SK-MEL-5 (cell line): ENCODE measurements at places on chromosomes 12 and 14.

GRCh38 chr12:88437226-88437625 lies 143.0 kb downstream of the KITLG start:
- DNase-seq, result no peak

DNA sequence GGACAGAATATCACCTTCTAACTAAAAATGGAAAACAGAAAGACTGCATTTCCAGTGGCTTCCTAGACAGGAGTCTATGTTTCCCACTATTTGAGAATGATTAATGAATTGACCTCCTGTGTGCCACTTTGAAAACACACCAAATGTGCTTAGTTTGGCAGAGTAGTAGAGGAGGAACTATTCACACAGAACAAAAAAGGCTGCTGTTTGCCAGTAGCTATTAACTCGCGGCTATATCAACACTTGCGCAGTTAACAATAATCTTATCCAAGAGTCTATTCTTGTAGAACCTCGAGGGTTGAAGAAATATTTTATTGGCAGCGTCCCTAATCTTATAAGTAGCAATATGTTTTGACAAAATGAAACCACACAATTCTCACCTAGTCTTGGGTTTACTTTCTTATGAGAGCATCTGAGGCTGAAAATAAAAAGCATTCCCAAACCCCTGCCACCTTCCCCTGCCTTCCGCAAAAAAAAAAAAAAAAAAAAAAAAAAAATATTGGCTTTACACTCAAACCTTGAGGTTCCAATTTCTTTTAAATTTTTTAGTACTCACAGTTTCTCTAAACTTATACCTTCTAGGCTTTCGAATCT lies 127.3 kb upstream of the FLRT2 start:
- peak; percentile 79 for DNase-seq

GRCh38 chr14:106013879-106014376 lies 487.5 kb downstream of the TMEM121 start:
- no peak for DNase-seq

DNA sequence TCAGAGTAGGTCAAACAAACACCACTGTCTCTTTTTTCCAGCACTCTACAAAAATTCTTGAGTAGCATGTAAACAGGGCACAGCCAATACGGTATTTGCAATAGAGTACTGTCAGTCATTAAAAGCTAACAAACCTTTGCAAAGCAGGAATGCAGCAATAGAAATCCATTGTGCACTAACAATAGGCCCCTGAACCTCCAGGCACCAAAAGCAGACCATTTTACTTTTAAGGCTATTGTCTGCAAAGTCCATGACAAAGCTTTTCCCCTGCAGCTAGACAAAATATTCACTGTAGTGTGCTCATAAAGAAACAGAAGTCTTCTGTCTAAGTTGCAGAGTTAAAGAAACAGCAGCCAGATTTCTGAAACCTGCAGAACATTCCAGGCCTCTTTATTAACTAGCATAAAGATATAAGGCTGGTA lies 191.9 kb downstream of the SOX5 start:
- peak; percentile 80 for DNase-seq

DNA sequence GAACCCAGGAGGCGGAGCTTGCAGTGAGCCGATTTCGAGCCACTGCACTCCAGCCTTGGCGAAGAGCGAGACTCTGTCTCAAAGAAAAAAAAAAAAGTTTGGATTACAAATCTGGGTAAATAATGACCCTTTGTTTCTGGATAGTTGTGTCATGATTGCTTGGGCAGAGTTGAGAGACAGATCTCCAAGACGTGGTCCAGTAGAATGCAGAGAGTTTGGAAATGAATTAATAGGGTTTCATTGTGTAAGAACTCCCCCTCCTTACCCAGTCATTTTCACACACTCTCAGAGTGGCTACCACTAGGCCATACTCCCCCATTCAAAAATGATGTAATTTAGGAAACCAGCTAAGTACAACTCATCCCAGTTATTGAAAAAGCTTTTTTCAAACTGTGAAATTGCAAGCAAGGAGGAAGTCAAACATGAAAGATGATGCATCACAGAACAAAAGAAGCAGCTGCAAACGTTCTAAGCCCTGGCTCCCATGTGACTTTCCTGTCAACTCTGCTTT lies 1331.9 kb downstream of the AACS start:
- DNase-seq, result peak; percentile 51

GRCh38 chr14:23009939-23010726 lies at the start of gene C14orf93:
TSS of gene C14orf93 (minus strand) at chr14:23010143. CDS start at chr14:22999023, 11,120 bp downstream.
- peak; percentile 66 for DNase-seq

DNA sequence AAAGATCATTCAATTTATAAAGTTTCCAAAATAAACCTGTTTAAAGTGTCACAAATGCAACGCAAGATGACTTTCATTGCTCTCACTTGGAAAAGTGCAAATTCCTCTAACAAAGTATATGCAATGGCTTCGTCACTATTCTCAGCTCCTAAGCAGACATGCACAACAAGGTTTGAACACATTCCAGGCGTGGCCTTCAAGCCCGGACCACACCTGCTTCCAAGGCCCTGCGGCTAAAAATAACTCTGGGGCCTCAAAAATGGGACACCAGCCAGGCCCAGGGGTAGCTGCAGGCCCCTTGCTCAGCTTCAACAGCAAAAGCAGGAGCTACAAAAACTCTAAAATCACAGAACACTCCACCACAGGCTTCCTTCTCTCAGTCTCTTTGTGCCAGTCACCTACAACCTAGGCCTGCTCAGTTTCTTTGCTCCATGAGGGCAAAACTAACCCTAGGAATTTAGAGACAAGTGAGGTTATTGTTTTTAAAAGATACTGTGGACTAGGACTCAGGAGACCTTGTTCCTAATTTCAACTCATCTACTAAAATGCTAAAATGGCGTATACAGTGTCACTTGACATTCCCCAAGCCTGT lies 29.3 kb downstream of the DUSP16 start:
- DNase-seq, result no peak

- DNase-seq, result no peak
These were observed 16.5 kb downstream of the PUS7L start for GRCh38 chr12:43742106-43742505.

GRCh38 chr12:112924986-112925385 lies 13.3 kb upstream of the OAS3 start:
- DNase-seq, result no peak

DNA sequence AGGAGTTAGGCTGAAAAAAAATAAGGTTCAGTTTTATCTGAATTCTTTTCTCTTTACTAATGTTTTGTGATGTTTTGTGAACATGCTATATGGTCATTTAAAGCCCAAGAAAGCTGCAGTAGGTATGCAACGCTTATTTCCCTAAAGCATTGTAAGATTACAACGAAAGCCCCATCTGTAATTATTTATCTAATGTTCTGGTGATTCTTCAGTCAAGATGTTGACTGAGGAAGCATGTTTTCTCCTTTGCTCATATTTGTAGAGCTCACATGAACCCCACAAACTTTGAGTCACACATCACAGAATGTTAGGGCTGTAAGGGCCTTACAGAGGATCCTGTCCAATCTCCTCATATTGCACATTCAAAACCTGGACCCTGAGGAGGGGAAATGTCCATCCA lies 3.2 kb upstream of the TUBA1C start:
- DNase-seq, result no peak

DNA sequence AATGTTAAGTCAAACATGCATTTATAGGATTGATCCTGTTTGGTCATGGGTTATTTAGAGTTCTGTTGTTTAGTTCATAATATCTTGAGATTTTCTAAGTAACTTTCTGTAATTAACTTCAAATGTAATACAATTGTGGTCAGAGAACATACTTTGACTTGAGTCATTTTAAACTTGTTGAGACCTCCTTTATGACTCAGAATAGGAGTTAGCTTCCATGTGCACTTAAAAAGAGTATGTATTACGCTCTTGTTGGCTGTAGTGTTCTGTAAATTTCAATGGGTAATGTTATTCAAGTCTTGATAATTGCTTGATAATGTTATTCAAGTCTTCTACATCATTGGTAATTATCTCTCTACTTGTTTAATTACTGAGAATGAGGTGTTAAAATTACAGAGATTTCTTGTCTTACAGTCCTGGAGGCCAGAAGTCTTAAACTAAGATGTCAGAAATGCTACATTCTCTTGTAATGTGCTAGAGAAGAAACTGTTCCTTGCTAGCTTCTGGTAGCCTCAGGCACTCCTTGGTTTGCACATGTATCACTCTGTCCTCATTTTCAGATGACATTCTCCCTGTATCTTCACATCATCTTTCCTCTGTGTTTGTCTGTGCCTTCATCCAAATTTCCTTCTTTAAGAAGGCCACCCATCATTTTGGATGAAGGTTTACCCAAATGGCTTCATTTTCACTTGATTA lies 197.3 kb downstream of the TMTC3 start:
- DNase-seq, result no peak

- no peak for DNase-seq
These were observed 2.9 kb downstream of the HEBP1 start for GRCh38 chr12:12997156-12997555.

DNA sequence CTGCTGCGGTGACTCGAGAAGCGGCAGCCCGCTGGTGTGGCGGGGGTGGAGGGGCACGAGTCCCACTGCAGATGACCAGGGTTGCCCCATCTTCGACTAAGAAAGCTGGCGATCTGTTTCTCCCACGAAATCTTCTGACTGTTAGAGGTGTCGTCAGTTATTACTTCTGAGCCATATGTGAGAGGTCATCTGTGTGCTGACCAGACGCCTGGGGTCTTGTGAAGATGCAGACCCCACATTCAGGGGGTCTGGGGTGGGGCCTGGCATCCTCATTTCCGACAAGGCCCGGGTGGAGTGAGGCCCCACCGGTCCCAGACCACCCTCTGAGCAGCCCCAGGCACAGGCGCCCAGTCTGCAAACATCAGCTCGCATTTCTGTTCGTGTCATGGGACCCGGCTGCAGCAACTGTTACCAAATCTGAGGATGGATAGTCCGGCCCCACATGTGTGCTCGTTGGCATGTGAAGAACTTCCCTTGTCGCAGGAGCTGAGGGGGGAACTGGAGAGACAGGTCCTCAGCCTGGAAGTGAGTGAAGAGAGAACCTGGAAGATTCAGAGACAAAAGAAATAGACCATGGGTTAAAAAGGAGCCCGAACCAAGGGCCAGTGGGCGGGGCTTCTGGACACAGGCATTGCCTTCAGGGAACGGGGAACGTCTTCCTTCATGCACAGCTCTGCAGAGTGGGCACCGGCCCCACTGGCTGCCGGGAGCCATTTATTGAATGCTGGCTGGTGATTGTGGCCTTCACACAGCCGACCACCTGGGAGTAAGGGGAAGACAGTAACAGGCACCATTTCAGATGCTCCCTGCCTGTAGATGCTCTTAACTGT lies 135.2 kb downstream of the ADGRD1 start:
- DNase-seq, result no peak

GRCh38 chr14:91947475-91948184 lies at the start of gene FBLN5:
TSS of gene FBLN5 (minus strand) at chr14:91947694. CDS start at chr14:91947229, 465 bp downstream.
- DNase-seq, result peak; percentile 62

GRCh38 chr12:22874151-22874550 lies 249.2 kb downstream of the ETNK1 start:
- DNase-seq, result no peak

GRCh38 chr14:93084866-93085857 lies 30.6 kb downstream of the ITPK1 start:
- no peak for DNase-seq

GRCh38 chr12:93699271-93700145 lies 22.3 kb downstream of the CRADD start:
- no peak for DNase-seq

DNA sequence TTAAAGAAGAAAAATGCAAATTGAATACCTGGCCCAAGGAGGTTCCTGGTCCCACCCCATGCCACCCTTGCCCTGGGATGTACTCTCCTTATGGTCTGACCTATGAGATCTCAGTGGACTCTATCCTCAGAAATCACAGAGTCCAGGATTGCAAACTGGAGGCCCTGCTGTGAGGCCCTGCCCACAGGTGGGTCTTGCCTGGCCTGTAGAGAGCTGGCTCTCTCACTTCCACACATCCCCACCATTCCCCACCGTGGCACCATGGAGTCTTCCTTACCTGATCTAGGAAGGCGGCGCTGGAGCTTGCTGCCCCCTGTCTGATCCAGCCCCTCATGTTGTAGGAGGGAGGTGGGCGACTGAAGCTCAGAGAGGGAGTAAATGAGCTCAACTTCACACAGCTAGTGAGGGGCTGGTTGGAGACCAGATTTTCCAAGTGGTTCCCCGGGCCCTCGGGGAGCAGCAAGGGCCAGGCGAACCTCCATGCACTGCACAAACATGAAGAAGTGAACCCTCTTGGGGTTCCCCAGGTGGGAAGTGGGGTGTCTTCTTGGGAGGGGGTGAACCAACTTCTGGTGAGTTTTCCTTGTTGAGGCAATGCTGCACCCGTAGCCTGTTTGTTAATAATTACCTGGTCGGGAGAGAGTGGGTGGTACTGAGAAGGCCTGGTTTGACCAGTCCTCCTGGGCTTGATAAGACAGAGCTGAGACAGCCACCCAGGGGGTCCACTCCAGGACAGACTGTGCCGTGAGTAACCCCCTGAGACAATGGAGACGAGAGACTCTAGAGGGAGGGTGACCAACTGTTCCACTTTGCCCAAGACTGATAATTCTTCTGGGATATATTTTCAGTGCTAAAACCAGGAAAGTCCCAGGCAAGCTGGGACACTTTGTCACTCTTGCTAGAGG lies at the start of gene SERPINA4:
SERPINA4 (plus strand) TSS at position 692 of the 905 bp plus-strand sequence. CDS start 2,041 bp downstream, outside the sequence.
- no peak for DNase-seq

GRCh38 chr12:48352157-48352760 lies 1.5 kb upstream of the ZNF641 start:
- DNase-seq, result no peak

DNA sequence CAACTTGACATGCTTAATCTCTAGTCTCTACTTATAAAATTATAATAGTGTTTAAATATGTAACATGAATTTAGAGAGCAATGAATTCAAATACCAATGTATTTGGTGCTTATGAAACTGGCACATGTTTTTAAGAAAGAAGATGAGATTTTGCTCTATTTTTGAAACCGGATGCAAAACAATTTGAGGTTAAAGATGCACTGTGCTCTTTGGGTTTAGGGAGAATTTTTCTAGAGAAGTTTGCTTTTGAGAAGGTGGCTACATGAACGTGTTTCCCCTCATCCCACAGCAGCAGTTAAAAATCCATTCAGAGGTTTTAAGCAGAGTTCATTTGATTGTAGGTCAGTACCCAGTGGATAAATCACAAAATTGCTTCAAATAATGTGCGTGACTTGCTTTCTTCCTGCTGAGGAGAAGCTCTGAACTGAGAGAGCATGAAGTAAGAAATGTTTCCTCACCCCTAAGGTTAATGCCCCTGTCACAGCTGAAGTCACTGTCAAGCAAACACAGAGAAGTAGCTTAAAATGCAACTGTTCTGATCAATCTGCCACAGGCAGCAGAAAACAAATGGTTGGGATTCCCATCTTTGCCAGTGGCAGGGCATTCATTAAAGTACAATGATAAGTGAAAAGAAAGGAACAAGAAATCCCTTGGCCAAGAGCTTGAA lies 241.9 kb upstream of the SYT1 start:
- DNase-seq, result no peak

GRCh38 chr14:36683083-36683724 lies 21.5 kb downstream of the PAX9 start:
- no peak for DNase-seq

- DNase-seq, result no peak
These were observed 51.3 kb downstream of the SRGAP1 start for GRCh38 chr12:63895841-63896240.

- DNase-seq, result no peak
These were observed 454.5 kb downstream of the ADAMTS20 start for GRCh38 chr12:43097471-43097870.

- no peak for DNase-seq
These were observed 72.3 kb upstream of the DHRS4 start for GRCh38 chr14:23881282-23881681.

GRCh38 chr14:89186856-89187376 lies 230.1 kb downstream of the FOXN3 start:
- DNase-seq, result no peak
